ENCODE measurements at places on chromosomes 2 and 18. TPM values are rescaled to one million over a fixed set of nuclear protein-coding genes. Genes with fewer than 3 reads are reported as not detected.

- DNase-seq, result peak; percentile 93
These were observed 93.9 kb upstream of the LGALSL start for GRCh38 chr2:64359892-64360657.

- DNase-seq, result no peak
These were observed 81.9 kb upstream of the LRATD1 start for GRCh38 chr2:14550658-14551057.

- no peak for DNase-seq
These were observed 5.1 kb downstream of the CNNM3 start for GRCh38 chr2:96821113-96821675.

DNA sequence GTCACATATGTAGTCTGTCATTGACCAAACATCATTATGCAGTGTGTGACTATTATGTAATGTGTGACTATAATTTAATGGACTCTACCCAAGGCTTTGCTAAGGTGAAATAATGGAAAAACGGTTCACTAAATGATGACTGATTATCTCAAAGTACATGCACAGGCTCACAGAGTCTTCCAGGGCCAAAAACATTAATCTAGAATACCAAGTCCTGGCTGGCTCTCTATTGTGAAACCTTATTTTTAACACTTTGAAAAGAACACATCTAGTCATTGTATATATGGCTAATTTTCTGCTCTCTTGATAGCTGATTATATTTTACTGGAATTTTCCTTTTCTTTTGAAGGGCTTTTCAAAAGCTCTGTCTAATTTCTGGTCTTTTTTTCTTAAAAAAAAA is 102.9 kb upstream of the THUMPD2 start:
- DNase-seq, result no peak

The CLHC1 gene
- total RNA-seq, result 15.0 TPM

The CCBE1 gene
- 11.1 TPM for total RNA-seq

DNA sequence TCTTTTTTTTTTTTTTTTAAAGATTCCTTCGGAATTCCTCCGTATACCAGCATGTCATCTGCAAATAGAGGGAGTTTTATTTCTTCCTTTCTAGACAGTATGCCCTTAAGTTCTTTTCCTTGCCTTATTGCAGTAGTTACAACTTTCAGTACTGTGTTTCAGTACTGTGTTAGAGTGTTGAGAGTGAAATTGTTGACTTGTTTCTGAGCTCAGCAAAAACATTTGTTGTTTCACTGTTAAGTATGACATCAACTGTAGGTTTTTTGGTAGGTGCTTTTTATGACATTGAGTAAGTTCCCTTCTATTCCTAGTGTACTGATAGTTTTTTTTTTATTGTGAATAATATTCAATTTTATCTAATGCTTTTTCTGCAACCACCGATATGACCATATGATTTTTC is 43.9 kb downstream of the ACVR2A start:
- DNase-seq, result no peak

The NTSR2 gene
- total RNA-seq, result not detected

Measured in esophagus muscularis mucosa (tissue), 4 donors.